ENCODE measurements at places on chromosomes 2 and 18. TPM values are rescaled to one million over a fixed set of nuclear protein-coding genes. Genes with fewer than 3 reads are reported as not detected.

The NT5DC4 gene
- total RNA-seq, result not detected

The INHA gene
- 0.52 TPM for total RNA-seq

DNA sequence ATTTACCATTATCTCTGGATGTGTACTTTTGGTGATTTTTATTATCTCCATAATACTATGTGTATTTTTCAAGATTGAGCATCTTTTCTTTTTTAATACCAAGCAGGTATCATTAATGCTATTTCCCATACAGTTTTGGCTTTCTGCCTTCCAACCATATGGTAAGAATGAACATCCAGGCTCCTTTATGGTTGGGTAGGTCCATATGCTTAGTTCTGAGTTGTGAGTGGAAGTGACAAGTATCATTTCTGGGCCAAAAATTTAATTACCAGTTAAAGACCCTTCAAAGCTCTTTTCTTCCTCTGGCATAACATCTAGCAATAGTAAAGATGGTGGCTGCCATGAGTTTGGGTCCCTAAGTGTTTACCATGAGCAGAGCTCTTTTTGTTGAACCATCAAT, 4.3 kb upstream of the RBM43 start:
- no peak for DNase-seq

DNA sequence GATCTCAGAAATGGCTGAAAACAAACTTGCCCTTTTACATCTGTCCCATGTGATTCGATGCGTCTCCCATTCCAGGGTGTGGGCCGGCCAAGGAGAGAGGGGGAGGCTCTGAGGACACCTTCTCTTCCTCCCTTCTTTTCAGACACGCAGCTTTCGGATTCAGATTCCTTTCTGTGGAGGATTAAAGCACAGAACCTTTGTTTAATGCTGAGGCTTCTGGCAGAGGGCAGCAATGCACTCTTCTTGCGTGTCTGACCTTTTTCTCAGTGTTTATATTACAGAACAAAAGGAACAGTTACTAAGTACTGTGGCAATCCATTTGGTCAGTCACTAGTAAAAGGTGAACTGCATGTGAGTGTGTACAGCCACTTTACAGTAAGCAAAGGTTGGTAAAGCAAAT, 268.9 kb upstream of the CCDC68 start:
- DNase-seq, result peak; percentile 82

Data from astrocyte (in vitro differentiated cells and primary cell).